ENCODE measurements at places on chromosomes 2 and 18. TPM values are rescaled to one million over a fixed set of nuclear protein-coding genes. Genes with fewer than 3 reads are reported as not detected.

Gene GCKR
- 1.8 TPM for total RNA-seq

DNA sequence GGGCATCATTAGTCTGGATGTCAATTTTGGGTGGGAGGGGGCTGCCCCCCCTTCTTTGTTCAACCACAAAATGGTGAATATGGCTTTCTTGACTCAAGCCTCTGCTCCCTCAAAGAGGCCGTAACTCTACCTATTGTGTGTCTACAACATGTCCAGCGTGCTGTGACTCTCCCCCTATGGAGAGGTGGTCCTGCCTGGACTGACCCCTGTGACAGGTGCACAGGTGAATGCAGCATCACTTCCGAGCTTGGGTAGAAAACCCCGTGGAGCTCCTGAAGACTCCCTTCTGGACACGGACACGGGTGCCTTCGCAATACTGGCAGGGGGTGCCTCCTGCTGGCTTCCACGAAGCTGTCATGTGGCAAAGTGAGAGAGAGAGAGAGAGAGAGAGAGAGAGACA lies 397.8 kb downstream of the GALR1 start:
- DNase-seq = no peak

- DNase-seq = no peak
Observed at GRCh38 chr2:189658306-189659212, 2.7 kb upstream of the ASNSD1 start.

DNA sequence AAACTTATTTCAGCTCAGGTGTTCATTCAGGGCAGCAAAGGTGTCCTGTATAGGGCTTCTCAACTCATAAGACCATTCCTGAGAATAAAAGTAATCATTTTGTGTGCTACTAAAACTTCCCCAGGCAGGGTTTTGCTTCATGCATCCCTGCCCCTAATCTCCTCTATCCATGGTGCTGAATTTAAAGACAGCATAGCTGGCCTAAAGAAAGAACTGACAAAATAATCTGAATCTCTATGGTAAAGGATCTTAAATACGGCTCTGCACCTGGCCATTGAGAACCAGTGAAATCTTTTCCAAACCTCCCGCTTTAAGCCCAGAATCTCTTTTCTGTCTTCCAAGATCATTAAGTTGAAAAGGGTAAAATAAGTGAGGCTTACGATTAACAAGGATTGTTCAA lies 292.1 kb upstream of the KLHL29 start:
- no peak for DNase-seq

- DNase-seq = peak; percentile 23
Observed at GRCh38 chr2:122748552-122749011, 993.1 kb downstream of the TSN start.

DNA sequence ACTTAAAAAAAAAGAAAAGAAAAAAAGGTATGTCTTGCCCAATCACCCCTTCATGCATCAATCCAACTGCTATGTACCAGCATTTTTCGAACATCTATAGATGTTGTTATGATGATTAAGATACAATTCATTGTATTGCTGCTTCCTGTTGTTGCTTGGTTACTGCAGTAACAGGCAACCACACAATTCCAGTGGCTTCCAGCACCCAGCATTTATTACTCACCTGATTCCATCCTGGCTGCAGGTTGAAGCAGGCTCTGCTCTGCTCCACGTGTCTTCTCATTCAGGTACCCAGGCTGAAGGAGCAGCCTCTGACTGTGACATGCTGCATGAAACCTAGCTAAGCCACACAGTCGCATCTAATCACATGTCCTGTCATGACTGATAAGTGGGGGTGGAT lies 196.9 kb downstream of the INO80D start:
- DNase-seq = peak; percentile 16

Gene POU3F3
- 0.35 TPM for total RNA-seq

Gene MC4R
- total RNA-seq = not detected

Gene CD302
- 8.2 TPM for total RNA-seq

DNA sequence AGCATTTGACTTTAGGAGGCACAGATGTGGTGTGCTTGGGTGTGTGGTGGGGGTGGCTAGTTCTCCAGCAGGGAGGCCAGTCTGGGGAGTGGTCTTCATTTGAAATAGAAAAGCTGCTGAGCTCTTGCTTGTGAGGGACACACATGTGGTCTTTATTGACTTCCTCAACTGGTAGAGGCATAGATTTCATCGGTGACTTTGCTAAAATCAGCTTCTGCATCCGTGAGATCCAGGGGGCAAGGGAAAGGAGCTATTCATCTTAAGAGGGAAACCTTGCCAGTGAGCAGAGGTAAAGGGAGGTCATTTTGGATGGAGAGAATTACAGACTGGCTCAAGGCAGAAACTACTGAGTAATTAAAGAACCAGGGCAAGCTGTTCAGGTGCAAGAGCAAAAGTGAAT lies 4.7 kb downstream of the MAPRE3 start:
- DNase-seq = no peak

Gene LIMS2
- 15.6 TPM for total RNA-seq

DNA sequence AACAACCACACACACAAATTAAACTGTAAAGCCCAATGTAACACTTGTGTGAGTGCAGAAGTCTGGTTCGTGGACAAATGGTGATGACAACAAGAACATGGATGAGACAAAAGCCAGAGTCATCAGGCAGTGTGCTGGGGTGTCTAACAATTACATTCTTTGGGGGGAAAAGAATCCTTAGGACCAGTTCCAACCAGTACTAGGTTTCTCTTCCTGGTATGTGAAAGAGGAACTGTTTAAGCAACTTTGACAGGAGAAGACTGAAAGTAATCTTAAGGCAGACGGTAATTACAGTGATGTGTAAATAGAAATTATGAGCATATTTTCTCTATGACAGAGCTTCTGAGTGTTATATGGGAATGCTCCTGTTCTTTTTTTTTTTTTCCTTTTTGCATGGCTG lies 133.4 kb downstream of the AFF3 start:
- DNase-seq = no peak

DNA sequence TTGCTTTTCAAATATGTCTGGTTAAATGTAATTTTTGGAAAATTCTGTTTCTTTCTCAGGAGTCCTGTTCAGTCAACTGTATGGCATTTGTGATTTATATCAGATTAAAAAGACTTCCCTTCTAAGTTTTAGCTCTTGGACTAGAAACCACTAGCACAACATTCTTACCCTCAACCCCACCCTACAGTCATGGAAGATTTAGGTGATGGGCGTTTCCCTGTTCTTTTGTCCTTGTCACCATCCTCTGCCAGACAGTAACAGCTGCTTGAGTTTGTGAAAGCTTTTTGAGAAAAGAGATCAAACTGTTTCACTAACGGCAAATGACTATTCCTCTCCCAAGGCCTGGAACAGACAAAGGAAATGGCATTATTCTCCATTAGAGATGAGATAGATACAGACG lies 31.8 kb downstream of the SERPINB5 start:
- no peak for DNase-seq

DNA sequence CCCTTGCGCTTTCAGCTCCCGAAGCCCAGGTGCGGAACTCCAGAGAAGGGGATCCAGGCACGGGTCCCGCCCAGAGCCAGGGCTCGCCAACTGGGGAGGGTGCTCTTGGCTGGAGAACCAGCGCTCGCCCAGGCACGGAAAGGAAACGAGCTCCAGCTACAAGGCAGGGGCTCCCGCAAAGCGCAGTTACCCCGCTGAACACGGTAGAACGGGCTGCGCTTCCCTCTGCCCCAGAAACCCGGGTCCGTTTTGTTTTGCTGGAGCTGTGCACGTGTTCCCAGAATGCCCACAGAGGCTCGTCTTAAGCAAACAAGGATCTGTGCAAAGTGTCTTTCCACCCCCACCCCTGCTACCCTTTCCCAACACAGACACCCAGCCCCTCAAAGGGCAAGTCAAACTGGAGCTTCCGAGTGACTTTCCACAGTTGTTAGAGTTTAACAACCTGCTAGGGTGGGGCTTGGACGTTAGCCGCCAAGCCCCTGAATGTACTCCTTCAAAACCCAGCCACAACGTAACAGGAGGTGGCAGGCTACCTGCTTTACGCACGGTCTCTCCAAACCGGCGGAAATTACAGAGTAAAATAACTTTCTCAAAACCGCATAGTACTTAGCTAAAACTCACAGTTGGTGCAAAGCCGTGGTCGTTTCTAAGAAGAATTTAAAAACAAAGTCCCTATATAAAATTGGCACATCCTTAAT lies 775 bp downstream of the RNF125 start:
- DNase-seq = no peak

DNA sequence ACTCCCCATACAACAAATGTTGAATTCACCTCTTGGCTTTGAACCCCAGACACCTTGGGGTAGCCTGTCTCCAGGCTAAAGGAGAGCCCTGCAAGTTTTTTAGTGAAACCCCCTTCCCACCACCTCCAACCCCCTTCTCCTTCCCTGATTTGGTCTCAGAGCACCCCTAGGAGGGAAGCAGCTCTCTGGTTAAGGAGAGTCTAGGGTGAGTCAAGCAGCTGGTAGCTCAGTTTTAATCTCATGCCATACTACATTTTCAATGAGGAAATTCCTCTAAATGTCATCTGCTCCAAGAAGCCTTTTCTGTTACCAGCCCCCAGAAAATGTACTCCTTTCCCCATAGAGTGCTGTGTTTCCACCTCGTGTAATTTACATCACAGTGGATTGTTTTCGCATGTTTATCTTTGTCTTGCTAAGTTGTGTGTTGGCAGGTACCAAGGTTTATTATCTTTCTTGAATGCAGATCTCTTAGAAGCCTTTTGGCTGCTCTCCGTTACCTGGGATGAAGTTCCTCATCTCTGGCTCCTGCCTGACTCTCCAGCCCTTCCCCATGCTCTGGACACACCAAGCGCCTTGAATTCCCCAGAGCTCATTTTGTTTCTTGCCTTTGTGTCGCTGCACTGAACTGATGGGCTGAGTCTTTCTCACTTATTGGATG lies 82.2 kb downstream of the ASAP2 start:
- DNase-seq = no peak

DNA sequence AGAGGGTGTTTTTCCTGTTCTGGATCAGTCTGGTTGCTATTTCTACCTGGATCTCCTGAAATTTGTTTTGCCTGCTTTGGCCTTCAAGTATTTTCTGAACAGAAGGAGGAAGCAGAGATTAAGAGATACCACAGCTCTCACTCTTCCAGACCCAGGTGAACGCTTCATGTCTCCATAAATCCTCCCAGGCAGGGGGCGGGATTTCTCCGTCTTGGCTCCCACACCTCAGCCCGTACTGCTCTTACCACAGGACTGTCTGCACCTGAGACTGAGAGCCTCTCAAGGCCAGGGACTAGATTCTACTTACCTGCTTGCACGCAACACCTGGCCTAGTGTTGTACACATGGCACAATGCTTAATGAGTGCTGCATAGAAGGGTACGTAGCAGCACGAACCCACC lies 59.9 kb upstream of the LRPPRC start:
- no peak for DNase-seq

DNA sequence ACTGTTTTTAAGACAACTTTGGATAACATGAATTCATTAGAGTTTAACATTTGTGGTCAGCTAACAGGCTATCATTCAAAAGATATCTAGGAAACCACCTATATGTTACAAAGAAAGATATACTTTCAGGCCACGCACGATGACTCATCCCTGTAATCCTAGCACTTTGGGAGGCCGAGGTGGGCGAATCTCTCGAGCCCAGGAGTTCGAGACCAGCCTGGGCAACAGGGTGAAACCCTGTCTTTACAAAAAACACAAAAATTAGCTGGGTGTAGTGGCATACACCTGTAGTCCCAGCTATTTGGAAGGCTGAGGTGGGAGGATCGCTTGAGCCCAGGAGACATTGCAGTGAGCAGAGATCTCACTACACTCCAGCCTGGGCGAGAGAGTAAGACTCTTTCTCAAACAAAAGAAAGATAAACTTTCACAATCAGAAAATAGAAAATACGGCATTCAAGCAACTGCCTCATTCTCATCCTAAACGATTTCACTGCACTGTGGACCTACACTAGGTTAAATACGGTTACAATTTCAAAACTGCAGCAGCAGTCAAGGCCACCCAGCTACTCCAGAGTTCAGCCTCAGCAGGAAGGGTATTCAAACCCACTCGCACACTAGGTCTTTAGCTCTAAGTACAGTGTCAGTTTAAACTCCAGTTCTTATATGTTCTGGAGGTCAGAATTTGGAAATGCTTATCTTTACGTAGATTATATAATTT lies 250.0 kb upstream of the SLC39A10 start:
- DNase-seq = no peak

Gene IL1F10
- total RNA-seq = not detected

DNA sequence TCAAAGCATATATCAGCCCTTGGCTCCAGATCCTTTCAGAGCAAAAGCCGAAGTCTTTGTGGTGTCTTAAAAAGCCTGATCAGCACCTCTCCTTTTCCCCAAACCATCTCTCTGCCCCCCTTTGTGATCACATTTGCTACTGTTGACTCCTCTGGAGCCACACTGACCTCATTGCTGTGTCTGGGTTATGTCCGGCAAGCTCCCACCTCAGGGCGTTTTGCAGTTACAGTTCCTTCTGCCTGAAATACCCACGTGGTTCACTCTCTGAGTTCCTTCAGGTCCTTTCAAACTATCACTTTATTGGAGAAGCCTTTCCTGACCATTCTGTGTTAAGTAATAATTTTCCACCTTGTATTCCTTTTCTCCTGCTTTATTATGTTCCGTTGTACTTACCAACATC lies 11.8 kb downstream of the C2orf69 start:
- no peak for DNase-seq

DNA sequence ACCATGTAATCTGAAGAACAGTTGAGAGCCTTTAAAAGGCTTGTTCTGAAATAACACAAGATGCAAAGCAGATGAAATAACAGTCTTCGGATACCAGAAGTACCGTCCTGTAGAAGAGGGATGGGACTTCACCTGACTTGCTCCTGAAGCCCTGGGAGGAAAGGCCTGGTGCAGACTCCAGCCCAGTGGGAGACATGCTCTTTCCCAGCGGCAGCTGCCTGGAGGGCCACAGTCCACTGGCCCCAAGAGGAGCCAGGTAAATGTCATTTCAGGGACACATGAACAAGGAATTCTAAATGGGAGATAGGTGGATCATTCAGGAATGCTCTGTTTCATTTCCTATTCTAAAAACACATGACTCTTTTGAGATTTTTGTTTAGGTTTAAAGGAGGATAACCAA lies 22.6 kb upstream of the CHN1 start:
- no peak for DNase-seq

GRCh38 chr2:143142598-143142997 lies 13.4 kb downstream of the ARHGAP15 start:
- DNase-seq = no peak

- no peak for DNase-seq
Observed at GRCh38 chr2:42832289-42832634, 39.9 kb upstream of the HAAO start.

Gene ALPI
- not detected for total RNA-seq

- DNase-seq = no peak
Observed at GRCh38 chr2:74719066-74719465, 65.0 kb downstream of the SEMA4F start.

DNA sequence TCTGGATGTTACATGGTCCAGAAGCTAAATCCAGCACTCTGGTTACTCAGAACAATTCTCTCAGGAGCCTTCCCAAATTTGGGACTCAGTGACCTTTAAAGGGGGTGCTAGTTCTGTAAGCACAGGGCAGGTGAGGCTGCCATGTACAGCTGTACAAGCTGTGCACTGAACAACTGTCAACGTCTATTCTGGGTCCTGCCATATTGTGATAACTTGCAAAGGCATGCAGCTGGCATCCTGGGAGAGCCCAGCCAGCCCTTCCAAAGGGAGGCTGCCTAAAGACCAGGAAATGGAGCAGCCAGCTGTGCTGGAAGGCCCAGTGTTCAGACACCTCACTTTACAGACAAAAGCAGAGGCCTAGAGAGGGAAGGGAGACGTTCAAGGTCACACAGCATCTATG lies 204.8 kb downstream of the KLHL29 start:
- DNase-seq = no peak
